ENCODE measurements at places on chromosomes 11 and 22.
A peak's percentile ranks its signal among the peaks of the same experiment; 100 is the strongest.

DNA sequence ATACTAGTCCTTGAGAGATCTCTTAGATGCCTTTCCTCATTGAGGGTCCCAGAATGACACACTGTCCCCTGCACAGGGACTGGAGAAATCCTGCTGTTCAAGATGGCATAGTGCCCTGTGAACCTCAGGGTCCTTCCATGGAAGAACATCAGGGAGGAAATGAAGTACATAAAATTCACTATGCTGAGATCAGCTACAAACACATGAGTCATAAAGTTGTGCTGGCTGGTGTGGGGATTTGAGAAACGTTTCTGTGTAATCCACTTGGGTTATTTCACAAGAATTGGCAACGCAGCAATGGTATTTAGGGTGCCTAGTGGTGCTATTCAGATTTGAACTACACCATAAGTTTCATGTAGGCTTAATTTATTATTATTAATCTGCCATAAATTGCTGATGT is 174.4 kb downstream of the MAML2 start:
- DNase-seq, result peak; percentile 35

DNA sequence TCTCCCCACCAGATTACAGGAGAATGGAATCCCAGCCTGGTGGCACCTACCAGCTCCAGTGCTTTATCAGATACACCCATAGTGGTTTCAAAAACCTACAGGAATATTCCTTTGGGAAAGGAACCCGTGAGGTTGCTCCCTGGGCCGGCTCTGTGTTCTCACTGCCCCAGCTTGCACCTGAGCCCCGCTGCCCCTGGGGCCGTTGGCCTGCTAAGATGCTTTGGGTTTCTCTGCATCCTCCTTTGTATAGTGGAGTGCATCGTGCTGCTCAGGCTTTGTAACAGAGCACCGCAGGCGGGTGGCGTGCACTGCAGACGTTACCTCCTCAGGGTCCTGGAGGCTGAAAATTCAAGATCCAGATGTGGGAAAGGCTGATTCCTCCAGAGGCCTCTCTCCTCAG is 414.1 kb downstream of the BRD1 start:
- no peak for DNase-seq

- no peak for DNase-seq
Observed at GRCh38 chr11:125165843-125166763, 1.6 kb downstream of the PKNOX2 start.

- DNase-seq, result peak; percentile 40
Observed at GRCh38 chr22:22450343-22450839, 58.2 kb downstream of the ZNF280B start.

DNA sequence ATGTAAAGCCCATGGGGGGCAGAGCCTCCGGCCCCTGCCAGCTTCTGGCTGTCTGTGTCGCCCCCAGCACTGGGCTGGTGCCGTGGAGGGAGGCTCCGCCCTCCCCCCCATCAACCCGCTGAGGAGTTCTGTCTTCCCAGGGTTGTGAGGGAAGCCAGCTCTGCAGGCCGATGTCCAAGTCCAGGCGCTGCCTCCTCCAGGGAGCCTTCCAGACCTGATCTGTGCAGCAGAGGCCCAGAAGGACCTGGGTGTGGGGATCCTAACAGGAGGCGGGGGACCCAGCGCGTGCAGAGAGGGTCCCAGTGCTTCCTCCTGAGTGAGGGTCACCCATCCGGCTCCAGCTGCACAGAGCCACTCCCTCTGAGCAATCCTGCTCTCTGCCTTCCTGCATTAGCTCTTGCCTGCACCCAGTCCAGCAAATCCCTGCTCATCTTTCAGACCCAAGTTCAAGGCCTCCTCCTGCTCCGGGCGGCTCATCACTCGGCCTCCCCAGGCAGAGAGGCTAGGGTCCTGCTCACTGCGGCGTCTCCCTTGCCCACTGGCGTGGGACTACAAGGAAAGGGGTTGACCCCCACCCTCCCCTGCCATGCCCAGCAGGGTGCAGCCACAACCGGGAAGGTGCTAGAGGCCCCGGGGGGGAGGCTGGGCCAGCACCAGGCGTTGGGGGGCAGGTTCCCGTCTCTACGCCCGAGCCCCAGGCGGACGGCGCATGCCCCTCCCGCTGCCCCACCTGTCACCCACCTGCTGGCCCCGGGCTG is 16.4 kb downstream of the PRR33 start:
- no peak for DNase-seq

- DNase-seq, result no peak
Observed at GRCh38 chr22:18985780-18986179, 49.7 kb upstream of the PRODH start.

DNA sequence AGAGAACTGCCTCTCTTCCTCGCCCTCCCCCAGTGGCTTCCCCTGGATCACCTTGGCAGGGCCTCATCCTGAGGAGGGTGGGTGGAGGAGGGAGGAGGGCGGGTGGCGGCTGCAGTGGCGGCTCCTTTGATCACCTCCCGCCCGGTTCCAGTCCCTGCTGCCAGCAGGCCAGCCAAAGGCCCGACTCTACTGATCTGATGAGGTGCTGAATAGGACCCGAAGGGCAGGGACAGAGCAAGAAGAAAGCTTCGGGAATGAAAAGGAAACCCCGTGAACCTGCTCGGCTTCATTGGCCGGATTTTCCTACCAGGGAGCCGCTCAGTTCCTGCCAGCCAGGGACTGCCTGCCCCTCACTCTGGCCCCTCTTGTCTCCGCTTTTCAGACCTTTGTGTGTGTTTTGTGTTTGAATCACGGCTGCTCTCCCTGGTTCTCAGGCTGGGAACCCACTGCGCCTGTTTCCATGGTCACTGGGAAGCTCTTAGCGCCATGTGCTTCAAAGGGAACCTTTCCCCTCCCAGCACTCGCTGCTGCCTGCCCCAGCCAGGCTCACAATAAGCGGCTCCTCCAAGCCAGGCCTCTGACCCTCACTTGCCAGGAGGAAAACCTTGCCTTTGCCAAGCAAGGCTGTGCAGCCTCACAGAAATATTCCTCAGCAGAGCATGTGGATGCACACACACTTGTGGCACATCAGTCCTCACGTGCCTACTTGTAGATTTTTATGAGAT is 56.8 kb downstream of the C22orf31 start:
- DNase-seq, result peak; percentile 26

- DNase-seq, result peak; percentile 53
Observed at GRCh38 chr11:8719211-8719649, 36.6 kb downstream of the RPL27A start.

GRCh38 chr22:46863794-46864193 is 101.3 kb downstream of the TBC1D22A start:
- no peak for DNase-seq

GRCh38 chr11:89487016-89487415 is 4.2 kb downstream of the NOX4 start:
- no peak for DNase-seq

- no peak for DNase-seq
Observed at GRCh38 chr11:26953770-26954392, 40.0 kb upstream of the FIBIN start.

DNA sequence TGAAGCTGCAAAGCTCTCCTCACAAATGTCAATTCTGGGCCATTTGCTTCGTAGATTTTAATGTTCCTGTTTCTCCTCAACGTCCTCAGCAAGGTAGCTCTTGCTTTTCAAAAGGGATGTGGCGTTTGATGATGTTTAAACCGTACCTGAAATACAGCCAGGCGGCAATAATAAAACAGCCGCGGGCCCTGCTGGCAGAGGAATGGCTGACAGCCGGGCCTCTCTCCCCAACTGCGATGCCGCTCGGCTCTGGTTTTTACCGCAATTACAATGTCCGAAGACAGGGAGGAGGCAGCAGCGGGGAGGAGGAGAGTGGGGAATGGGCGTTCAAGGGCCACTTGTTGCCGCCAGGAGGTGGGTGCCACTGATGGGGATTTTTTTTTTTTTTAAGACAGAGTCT is 27.5 kb downstream of the MACROD1 start:
- no peak for DNase-seq

DNA sequence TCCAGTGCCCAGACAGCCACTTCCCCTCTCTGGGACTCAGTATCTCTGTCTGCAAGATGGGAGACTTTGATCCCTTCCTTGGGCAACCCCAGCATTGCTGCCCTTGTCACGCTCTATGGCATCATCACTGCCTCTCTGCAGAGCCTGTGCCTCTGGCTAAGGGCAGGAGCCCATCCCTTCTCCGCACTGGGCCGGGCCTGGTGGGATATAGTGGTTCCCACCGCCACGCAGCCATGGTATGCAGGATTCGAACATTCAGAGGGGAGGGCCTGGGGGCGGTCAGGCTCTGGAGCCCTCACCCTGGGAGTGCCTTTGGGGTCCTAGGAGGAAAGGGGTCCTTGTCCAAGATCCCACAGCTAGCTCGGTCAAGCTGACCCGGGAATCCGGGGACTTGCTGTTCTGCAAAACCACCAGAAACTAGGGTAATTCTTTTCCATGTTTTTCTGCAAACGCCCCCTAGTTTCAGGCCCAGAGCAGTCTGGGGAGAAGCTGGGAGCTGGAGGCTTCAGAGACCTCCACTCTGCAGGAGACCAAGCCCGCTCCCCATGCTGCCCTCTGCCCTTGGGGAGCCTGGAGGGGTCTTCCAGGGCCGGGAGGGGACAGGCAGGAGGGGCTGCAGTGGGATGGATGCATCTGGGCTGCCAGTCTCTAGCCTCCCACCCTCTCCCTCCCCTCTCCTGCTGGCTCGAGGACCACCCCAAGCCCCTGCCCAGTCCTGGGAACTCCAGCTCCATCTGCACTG is 24.4 kb upstream of the CBX7 start:
- no peak for DNase-seq

GRCh38 chr22:38110863-38111852 is 674 bp upstream of the BAIAP2L2 start:
- DNase-seq, result peak; percentile 59

DNA sequence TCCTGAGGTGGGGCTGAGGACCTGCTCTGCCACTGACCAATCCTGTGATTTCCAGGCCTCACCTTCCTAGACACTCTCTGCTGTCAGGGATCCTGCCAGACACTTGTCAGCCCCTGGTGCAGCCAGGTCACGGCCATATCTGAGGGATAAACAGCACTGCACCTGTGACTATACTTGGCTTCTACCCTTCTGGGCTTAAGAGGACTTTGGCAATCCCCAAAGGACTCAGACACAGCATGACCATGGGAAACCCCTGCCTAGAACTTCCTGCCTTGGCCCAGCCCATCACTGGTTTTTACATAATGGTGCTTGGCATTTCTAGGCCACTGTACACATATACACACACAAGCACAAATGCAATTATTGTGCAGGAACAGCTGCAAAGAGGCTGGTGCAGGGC is 11.6 kb upstream of the OLFML1 start:
- no peak for DNase-seq

GRCh38 chr22:50733521-50734342 is 4.3 kb upstream of the ACR start:
- DNase-seq, result no peak

DNA sequence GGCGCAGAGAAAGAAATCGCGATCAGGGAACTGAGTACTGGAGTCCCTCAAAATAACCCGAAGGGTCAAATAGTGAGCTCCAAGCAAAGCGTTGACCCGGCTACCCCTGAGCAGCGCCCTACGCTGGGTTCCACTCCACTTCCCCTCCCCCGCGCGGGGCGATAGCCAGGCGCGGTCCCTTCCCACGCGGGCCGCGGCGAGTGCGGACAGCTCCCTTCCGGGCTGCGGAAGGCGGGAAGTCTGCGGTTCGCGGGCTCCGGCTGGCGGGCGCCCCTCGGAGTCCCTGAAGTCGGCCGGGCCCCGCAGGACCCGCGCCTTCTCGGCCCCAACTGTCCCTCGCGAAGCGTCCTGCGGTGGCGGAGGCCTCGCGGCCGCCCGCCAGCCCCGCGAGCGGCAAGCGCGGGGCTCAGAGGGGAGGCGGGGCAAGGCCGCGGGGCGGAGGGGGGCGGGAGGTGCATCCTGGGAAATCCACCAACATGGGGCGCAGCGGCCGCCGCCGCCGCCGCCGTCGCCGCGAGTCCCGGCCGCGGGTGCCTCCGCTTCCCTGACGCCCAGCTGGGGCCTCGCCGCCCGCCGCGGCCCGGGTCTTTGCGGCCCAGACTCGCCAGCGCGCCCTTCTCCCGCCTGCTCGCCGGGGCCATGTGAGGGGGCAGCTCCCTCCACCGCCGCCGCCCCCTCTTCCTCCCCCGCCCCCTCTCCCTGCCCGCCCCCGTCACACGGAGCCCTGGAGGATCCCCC is at the start of gene QSER1:
Gene QSER1, plus strand, starts transcription at position 457 of the 738 bp plus-strand sequence. CDS start 315 bp downstream, outside the sequence.
- DNase-seq, result peak; percentile 68

DNA sequence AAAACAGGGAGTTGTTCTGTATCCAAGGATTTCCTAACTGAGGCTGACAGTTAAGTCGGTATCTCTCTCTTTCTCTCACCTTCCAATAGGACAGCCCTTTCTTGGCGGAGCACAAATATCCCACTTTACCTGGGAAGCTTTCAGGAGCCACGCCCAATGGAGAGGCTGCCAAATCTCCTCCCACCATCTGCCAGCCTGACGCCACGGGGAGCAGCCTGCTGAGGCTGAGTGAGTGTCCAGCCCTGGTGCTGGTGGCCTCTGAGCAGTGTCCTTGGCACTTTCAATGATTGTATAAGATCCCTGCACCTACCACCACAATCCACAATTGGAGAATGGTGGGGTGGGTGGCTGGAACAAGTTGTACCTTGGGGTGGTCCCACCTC is 33.7 kb downstream of the CYB5R2 start:
- peak; percentile 86 for DNase-seq

DNA sequence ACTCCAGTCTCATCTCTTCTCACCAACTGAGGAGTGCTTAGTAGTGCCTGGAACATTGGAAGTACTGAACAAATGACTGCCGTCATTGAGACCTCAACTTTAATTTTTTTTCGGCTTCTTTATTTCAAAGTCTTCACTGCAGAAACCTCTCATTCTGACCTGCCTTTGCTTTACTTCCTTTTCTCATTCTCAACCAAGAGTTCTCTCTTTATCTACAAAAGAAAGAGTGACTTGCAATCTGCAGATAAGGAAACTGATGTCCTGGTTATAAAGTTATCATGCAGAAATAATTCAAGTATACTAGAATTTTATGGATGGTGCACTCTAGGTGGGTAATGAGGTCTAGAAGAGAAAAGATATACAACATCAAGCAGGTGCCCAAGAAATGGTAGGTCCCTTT is 1.2 kb upstream of the EED start:
- no peak for DNase-seq

Data from mucosa of gallbladder (tissue), 1 donor.